ENCODE measurements at places on chromosomes 11 and 22.

DNA sequence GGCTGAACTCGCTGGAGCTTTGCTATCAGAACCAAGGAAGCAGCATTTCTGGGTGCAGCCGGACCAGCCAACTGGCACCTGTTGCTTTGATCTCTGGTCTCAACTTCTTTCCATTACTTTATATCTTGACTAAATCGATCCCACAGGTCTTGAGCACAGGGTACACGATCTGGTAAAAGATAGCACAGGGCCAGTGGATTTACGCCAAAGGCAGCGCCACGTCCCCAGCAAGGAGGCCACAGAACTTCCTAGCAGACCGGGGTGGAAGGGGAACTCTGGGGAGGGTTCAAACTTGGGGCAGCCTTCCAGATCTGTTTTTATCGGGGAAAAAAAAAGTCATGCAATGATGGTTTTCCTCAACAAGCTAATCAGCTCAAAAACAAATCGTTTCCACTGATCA, 14.0 kb downstream of the VPS37C start:
- no peak for DNase-seq

GRCh38 chr11:69385832-69386427, 92.0 kb downstream of the MYEOV start:
- DNase-seq: no peak

DNA sequence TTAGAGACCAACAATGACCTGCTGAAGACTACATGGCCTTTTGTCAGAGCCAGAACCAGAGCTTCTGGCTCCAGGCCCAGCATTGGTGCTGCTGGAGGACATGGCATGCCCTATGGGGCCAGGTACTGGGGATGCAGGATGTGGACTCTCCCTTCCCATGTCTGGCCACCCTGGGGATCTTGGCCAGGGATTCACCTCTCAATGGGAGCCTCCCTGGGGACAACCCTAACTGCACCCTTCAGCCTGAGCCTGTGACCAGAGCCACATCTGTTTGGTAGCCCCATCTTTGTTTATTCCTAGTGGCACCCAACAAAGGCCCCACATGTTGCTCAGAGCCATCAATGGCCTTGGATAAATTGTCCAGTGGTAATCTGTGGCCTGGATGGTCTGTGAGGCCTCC, 5.8 kb downstream of the KLHL35 start:
- no peak for DNase-seq

- DNase-seq: no peak
Measured at GRCh38 chr22:27882507-27883290, 36.4 kb downstream of the PITPNB start.

DNA sequence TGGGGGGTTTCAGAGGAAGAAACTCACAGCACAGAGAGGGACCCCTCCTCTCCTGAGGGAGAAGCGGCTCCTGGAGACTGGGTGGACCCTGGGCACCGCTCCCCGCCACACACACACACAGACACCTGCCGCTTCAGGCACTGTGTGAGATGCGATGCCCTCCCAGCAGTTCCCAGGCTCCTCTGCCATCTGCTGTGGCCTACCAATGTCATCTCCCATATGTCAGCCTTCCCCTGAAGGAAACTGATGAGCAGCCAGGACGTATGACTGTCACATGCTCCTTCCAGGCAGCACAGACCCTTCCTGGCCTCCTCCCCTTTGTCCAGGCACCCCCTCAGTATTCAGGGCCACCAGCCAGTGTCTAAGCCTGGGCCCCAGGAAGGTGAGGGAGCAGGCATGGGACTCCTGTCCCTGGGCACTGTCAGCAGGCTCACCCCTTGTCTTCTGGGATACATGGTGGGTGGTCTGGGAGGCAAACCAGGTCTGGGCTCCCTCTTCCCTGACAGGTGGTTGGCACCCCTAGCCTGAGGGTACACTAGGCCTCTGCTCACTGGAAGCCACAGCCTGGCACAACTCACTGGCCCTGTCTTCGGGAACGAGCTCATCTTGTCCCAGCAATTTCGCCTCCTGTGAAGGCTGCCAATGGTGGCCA, 11.8 kb upstream of the BCR start:
- DNase-seq: no peak

DNA sequence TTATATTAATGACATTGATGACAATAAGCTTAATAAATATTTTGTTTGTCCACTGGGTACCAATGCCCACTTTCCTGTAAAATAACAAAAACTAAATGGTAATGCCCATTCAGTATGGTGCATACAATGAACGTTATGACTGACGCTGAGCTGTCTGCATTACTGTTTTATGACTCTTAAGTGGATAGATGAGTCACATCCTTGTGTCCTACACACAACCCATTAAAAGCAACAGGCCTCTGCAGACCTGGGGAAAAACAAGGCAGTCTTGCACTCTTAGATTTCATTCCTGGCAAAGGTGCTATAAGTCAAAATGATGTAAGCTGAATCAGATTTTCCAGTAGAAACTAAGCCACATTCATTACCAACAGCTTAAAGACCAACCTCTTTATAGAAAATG, 176.3 kb upstream of the TMEM45B start:
- no peak for DNase-seq

GRCh38 chr11:69878927-69879728, 59.9 kb upstream of the FGF3 start:
- no peak for DNase-seq

GRCh38 chr22:45096256-45096907, 67.3 kb upstream of the NUP50 start:
- peak; percentile 17 for DNase-seq

- no peak for DNase-seq
Measured at GRCh38 chr11:41879214-41879613, 419.8 kb upstream of the LRRC4C start.

- no peak for DNase-seq
Measured at GRCh38 chr11:27471589-27472397, 797 bp downstream of the LGR4 start.

- no peak for DNase-seq
Measured at GRCh38 chr11:79744941-79745340, 304.1 kb upstream of the TENM4 start.

GRCh38 chr11:111906680-111907079, 4.9 kb downstream of the CRYAB start:
- no peak for DNase-seq

DNA sequence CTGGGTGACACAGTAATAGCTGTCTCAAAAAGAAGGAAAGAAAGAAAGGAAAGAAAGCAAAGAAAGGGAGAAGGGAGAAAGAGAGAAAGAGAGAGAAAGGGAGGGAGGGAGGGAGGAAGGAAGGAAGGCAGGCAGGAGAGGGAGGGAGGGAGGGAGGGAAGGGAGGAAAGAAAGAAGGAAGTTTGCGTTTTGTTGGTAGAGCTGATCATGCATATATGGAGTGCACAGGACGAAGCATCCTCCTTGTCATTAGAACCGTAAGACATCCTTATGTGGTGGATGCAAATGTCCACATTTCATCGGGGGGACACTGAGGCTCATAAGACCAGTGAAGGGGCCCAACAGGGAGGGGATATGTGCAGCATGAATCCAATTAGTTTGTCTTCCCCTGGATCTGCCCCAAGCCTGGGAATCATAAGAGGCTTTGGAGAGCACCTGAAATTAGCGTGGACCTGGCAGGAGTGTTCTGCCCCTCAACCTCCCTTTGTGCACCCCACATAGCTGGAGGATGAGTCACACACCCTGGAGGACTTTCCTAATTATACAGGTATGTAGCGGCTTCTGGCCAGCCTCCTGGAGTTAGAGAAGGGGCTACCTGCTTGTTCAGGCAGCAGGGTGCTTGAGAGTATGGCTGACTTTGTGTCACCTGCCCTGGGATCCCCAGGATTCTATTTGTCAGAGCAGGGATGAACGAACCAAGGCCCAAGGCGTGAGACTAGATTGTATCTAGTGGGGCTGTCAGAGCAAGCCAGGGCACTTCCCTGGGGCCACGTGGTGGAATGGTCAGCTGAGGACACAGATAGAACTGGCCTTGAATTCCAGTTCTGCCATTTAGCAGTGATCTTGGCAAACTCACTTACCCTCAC, 119.7 kb upstream of the CD82 start:
- DNase-seq: no peak

DNA sequence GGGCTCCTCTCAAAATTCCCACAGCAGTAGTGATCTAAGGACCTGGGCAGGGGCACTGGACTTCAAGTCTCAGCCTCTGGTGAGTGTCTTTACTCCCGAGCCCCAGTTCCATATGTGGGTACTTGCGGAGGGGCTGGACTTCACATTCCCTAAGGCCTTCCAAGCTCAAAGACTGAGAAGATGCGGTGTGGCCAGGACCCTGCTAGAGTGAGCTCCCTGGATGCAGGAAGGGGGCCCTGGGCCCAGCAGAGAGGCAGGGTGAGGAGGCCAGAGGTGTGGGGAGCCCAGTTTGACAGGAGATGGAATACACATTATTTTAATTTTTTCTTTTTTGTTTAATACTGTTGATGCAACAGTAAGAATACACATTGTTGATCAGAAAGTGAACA, 83.7 kb downstream of the IGLL1 start:
- DNase-seq: no peak

GRCh38 chr22:27865496-27865895, 53.6 kb downstream of the PITPNB start:
- no peak for DNase-seq
